NCI-H345 (cell line): ENCODE measurements at places on chromosomes 11 and 22.

DNA sequence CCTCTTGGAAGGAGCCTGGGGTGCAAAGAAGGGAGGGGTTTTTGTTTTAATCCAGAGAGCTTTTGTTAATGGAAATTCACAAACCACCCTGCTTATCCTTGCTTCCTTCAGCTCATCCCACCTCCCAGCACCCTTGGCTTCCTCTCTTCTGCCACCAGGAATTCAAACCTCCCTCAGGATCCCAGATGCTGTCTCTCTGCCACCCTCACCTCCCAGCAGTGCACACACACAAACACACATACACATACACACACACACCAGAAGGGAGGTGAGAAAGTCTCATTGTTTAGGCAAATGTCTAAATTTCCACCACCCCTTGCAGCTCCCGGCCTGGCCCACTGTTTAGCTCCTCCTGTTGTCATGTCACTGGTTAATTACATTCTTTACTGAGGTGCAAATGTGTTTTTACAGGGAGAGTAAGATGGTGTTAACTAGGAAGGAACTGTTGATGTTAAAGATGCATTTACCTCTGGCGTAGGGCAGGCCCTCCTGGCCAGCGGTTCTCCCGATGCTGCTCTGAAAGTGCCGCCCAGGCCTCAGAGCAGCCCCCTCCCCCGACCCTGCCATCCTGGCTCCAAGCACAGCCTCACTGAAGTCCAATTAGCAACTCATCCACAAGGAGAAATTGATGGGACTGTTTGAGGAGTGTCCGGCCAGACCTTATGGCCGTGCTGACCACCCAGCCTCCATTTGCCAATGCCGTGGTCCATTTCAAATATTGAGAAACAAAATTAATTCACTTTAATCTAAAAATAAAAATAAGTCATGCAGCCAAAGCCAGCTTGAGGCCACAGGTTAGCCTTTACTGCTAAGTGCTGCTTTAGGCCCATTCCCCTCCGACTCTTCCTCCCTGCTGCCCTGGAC, 165.4 kb downstream of the FEZ1 start:
- no peak for DNase-seq

DNA sequence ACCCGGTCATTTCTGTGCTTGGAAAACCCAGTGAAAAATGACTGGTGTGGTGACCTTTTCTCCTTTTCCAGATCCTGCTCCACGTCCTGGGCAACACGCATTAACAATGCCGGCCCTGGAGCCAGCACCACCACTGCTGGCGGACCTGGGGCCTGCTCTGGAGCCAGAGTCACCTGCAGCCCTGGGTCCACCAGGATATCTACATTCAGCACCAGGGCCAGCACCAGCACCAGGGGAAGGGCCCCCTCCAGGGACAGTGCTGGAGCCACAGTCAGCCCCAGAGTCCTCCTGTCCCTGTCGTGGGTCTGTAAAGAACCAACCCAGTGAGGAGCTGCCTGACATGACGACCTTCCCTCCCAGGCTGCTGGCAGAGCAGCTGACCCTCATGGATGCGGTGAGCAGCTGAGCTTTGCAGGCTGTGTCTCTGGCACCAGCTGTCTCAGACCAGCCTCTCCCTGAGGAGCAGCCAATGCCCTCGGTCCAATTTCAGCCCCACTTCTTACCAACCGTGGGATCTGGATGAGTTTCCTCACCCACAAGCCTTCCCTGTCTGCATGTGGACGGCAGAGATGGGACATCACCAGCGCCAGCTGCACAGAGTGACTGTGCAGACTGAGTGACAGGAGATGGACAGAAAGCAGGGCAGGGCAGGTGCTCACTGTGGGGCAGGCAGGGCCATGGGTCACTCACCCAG, 1.9 kb downstream of the RGL4 start:
- no peak for DNase-seq

DNA sequence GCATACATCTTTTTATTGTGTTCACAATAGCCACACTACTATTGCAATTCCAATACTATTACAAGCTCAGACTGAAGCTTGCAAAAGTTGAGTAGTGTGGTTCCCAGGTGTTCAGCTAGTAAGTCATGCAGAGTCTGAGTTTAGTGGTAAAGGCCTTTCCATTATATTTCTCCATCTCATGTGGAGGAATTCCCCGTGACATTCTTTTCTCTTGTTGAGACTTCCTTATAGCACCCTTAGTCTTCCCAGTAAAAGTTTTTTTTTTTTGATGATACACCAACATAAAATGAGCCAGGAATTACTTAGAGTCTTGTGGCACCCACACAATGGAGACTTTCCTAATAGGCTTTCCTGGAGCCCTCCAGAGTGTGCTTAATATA, 110.8 kb downstream of the UVRAG start:
- no peak for DNase-seq

GRCh38 chr11:132818951-132819350, 713.4 kb downstream of the OPCML start:
- no peak for DNase-seq

DNA sequence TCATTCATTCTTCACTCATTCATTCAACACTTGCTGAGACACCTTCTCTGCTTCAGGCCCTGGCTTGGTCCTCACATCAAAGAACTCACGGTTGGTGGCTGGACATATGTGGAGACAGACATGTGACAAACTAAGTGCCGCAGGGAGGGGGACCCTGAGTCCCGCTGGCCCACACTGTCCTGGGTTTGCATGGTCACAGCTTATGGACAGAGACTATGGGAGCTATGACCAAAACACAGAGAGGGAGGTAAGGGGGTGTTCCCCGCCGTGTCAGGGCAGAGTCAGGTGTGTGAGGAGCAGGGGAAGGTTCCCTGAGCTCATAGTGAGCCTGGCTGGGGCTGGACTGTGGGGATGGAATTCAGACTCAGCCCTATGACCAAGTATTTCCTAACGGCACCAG, 123.1 kb downstream of the MPPED1 start:
- DNase-seq, result no peak

- peak; percentile 5 for DNase-seq
Measured at GRCh38 chr22:45603619-45604018, 68.0 kb upstream of the ATXN10 start.

- no peak for DNase-seq
Measured at GRCh38 chr22:48838376-48838775, 989.3 kb downstream of the BRD1 start.
